ENCODE measurements at places on chromosomes 2 and 18. TPM values are rescaled to one million over a fixed set of nuclear protein-coding genes. Genes with fewer than 3 reads are reported as not detected.

Gene ZNF396
- total RNA-seq: 0.98 TPM

DNA sequence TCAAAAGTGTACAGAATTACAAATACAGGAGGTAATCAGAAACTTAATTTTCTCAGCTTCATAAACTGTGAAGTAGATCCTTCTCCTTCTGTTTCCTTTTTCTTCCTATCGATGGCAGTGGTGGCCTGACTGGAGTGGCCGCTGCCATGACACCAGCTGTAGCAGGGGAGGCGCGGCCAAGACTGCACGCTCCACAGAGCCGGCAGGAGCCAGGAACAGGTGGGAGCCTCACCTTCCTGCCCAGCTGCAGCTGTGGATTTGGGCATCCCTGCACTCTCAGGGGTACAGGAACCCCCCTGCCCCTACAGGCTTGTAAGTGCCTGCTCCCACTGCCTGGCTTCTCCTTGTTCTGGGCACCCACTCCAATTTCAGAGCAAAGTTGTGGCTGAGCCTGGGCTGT lies 76.1 kb downstream of the EPB41L3 start:
- no peak for DNase-seq

Gene CEP68
- 3.4 TPM for total RNA-seq

DNA sequence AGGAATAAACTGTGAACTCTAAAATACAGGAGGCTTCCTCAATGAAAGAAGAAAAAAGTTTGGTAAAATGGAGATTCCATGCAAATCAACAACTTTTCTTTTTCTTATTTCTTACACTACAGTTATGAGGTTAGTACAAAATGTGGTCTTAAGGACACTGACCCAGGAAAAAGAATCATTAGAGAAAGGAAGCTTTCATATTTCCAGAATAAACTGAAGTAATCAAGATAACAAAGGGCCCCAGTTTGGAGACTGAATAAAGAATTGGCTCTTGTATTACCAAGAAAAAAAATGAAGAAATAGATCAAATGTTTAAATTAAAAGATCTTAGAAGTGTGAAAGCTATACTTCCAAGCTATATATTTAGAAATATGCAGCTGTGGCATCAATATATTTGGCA lies 72.3 kb downstream of the SLC66A3 start:
- DNase-seq: no peak

DNA sequence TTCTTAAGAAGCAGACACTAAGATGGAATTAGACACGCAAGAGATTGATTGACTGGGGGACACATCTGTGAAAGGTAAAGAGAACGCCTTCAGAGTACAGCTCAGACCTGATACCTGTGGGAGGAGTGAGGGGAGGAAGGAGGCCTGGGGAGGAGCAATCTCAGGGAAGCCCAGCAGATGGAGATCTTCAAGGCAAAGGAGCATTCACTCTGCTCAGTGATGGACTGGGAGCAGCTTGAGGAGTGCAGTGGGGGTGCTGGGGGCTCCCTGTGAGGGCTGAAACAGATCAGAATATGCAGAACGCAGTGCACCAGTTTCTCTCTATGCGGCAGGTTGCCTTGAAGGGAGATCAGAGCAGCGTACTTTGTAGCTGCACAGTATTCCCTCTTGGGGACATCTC lies 103.7 kb upstream of the ATP8B1 start:
- no peak for DNase-seq
